ENCODE measurements at places on chromosomes 5 and 9.

DNA sequence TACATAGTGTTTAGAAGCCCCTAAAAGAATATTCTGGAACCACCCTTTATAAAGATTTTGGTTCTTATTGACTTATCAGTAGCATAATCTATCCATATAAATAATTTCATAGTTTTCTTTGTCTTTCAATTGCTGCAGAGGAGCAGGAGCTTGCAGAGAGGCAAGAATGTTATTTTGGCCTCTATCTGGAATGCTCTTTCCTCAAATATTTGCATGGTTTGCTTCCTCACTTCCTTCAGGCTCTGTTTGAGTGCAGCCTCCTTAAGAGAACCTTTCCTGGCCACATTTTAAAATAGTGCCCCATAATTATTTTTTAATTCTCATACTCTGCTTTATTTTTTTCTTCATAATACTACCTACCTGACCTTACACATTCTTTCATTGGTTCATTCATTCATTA, 1.5 kb downstream of the C5 start:
- DNase-seq: no peak

DNA sequence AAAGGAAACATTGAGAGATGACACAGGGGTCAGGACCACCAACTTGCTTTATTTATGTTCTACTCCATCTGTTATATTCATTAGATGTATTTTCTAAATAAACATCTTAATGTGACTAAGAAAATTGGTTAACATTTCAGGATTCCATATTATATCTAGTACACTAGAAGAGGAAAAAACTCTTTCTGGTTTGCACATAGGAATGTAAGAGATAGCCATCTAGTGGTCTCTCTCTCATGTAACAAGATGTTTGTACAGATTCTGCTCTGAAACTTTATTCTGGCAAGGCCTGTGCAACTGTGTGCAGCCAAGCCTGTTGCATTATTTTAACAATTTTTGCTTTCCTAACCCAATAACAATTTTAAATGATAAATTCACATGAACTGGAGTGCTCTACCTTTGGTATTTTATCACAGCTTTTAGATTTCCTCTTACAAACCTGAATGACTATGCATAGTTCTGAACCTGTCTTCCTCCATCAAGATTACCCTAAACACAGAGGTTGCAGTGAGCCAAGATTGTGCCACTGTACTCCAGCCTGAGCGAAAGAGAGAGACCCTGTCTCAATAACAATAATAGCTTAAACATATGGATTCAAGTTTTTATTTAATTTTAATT, 148.2 kb downstream of the GIN1 start:
- no peak for DNase-seq

DNA sequence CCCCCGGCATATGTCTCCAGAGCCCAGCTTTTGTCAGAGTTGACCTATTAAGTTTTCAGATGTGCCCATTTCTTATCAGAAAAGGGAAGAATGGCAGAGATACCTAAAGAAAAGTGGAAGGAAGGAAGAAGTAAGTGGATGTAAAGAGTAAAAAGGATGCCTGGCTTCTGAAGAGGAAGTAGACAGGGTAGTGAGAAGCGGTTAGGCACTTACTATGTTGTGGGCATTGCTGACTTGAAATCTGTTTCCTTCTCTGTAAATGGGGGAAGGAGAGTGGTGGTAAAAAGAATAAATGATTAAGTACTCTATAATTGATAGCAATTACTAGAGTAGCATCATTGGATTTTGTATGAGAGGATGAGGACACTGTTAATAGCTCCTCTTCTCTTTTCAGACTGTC, 9.9 kb downstream of the ANP32B start:
- no peak for DNase-seq

GRCh38 chr5:99827136-99827535, 708.0 kb upstream of the FAM174A start:
- no peak for DNase-seq

DNA sequence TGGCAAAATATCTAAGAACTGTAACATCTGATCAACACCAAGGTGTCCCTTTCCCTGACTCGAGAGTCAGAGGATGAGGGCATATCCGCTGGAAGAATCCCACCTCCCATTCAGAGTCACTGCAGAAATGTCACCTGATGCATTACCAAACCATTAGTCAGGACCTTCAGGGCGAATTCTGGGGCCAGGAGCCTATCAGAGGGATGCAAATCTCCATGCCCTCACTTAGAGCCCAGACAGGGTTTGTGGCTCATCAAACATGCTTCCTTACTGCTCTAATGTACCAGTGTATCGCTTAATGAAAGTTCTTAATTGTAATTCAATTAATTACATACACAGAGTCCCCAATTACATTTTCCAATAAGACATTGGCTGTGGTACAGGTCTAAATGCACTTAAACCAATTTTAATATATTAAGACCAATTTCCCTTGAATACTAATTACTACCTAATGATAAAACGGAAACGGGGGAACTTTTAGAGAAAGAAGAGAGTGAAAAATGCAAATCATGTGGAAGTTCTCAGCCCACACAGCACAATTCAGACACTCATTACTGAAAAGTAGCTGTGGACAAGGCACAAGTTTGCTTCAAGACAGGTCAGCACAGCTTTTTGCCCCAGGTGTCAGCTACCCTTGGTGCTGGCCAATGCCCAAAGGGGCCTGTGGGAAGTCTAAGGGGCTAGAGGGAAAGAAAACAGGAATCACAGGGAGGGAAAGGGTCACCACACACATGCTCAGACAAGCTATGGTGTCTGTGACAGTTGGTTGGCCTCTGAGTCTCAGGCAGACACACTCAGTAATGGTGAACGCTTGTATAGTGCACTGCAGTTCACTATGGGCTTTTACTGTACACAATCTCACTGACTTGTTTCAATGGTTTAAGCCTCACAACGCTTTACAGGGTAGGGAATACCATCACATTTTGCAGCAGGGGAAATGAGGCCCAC, 211.6 kb downstream of the MAPKAP1 start:
- no peak for DNase-seq

GRCh38 chr5:74325866-74326265, 314.7 kb downstream of the ENC1 start:
- no peak for DNase-seq

- no peak for DNase-seq
Observed at GRCh38 chr5:53923961-53924360, 363.5 kb downstream of the NDUFS4 start.

DNA sequence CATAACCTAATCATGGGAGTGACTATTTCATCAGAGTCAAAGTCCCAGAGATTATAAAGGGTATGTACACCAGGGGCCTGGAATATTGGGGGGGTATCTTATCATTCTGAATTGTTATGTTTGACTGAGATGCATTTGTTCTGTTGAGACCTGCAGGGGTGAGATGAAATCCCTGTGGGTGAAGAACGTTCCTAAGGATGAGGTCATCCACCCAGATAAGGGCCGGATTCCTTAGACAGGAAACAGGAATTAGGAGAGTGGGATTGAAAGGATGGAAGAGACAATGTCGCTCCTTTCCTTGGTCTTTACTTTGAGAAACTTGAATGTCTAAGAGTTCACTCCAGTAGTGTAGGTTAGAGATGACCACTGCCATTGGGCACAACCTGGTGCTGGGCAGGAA, 54.7 kb downstream of the GAS1 start:
- DNase-seq: no peak

DNA sequence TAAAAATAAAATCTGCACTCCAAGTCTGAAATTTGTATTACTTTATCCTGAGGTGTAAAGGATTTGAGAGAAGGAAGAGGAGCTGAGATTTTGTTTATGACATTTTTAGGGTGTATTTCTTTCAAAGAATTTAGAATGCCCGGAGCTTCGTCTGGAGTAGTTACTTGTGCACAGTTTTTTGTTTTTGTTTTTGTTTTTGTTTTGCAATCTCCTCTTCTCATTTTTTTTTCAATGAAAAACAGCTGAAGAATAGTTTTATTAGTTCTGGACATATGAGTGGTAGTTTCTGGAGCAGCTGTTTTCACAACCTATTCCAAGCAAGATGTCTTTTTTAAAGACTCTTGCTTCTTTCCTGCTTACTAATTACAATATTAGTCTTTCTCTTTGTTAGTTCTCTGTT, 408.2 kb upstream of the PTGER4 start:
- no peak for DNase-seq

- no peak for DNase-seq
Observed at GRCh38 chr5:181120306-181120705, 10.7 kb downstream of the OR2V1 start.

DNA sequence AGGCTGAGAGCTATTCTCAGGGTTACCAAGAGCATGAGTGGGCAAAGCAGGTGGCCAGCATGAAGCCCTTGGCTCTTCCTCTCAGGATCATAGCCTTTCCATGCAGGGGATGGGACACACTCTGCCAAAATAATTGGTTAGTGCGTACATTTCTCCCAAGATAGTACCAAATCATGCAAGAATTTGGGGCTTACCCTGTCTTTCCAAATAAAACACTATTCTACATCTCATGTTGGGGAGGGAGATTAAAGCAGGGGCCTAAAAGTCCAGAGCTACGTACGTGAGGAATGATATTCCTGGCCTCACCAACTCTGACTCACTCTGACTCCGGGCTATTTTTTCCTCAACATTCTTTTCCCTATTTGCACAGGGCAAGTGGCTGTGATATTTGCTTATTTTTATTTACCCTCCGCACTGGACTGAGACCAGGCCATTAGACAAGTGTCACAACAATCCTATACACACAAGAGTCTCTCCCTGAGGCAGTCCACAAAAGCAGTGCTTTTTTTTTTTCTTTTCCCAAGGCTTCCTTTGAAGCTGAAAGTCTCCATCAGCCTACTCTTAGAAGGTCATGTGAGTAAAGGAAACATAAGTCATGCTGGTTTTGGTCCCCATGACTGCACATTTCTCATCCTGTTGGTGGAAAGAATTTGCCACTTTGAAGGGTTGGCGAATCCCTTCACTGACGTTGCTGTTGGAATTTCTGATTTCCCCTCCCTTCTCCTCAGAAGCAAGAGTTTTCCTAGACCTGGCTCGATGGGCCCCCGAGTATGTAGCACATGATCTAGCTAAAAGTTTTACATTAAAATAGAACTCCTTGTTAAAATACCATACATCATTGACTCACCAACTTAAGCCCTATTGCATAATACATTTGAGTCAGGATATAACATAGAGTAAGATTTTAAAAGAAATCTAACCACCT, 40.0 kb downstream of the TMEM252 start:
- no peak for DNase-seq

DNA sequence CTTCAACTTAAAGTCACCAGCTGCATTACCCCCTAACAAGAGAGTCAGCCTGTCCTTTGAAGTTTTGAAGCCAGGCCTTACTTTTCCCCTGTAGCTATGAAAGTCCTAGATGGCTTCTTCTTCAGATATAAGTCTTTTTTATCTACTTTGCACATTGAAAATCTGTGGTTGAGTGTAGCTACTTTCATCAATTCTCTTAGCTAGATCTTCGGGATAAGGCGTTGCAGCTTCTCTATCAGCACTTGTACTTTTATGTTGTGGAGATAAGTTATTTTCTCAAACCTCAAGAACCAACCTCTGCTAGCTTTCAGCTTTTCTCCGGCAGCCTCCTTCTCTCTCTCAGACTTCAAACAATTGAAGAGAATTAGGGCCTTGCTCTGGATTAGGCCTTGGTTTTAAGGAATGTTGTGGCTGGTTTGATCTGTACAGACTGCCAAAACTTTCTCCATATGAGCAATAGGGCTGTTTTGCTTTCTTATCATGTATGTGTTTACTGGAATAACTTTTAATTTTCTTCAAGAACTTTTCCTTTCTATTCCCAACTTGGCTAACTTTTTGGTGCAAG, 21.6 kb downstream of the CATSPER3 start:
- no peak for DNase-seq

GRCh38 chr9:8694983-8695588, 895.5 kb upstream of the DMAC1 start:
- no peak for DNase-seq

- DNase-seq: no peak
Observed at GRCh38 chr5:139593716-139594319, 32.7 kb downstream of the UBE2D2 start.

DNA sequence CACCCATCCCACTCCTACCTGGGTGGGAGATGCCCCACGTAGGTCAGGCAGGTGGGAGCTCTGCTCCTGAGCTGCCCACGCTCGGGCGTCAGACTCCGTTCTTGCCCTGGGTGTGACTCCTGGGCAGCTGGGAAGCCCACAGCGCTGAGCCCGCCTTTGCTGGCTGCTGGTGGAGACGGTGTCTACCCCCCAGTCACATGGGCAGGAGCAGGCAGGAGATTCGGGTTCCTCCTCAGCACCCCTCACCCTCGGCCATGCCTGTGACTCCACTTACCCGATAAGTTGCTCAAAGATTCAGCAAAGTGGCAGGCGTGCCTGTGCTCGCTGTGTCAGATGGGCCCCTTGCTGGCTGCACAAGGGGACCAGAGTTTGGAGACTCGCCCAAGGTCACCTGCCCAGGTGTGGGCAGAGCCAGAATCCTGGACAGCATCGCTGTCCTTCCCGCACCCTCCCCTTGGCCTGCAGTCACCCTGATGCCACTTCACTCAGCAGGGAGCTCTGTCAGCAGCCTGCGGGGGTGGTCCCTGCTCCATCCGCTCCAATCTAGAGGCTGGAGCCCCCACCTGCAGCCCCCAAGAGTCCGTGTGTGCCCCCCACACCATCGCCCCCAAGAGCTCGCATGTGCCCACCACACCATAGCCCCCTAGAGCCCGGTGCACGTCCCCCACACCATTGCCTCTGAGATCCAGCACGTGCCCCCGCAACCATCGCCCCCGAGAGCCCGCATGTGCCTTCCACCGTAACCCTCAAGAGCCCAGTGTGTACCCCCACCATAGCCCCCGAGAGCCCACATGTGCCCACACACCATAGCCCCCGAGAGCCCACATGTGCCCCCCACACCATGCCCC, 4.2 kb downstream of the LCN1 start:
- peak; percentile 40 for DNase-seq

- DNase-seq: no peak
Observed at GRCh38 chr5:73031839-73032238, 76.0 kb downstream of the FCHO2 start.

GRCh38 chr9:69223605-69224004, 49.5 kb downstream of the TJP2 start:
- no peak for DNase-seq

- DNase-seq: no peak
Observed at GRCh38 chr5:106392766-106393165, 1278.0 kb downstream of the EFNA5 start.

DNA sequence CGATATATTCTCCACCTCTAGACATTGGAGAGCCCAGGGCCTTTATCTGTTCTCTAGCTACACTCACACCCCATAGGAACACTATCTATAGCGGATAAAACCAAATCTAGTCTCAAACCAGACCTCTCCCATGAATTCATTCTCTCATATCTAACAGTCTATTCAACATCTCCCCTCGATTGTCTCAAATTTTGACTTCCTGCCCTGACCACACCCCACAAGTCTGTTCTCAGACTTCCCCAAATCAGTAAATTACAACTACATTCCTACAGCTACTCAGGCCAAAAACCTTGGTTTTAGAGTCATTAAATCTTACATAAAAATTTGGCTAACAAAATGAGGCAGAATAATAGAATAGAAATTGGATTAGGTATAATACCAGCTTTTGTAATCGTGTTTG, 12.5 kb upstream of the SLC1A3 start:
- no peak for DNase-seq

- no peak for DNase-seq
Observed at GRCh38 chr9:69109152-69109551, 64.9 kb upstream of the TJP2 start.

- no peak for DNase-seq
Observed at GRCh38 chr9:90301277-90301653, 341.4 kb downstream of the DIRAS2 start.

All from activated CD8-positive, alpha-beta memory T cell treated with anti-CD3 and anti-CD28 coated beads for 24 hours (primary cell).